ENCODE measurements at places on chromosomes 5 and 9.
A peak's percentile ranks its signal among the peaks of the same experiment; 100 is the strongest.

DNA sequence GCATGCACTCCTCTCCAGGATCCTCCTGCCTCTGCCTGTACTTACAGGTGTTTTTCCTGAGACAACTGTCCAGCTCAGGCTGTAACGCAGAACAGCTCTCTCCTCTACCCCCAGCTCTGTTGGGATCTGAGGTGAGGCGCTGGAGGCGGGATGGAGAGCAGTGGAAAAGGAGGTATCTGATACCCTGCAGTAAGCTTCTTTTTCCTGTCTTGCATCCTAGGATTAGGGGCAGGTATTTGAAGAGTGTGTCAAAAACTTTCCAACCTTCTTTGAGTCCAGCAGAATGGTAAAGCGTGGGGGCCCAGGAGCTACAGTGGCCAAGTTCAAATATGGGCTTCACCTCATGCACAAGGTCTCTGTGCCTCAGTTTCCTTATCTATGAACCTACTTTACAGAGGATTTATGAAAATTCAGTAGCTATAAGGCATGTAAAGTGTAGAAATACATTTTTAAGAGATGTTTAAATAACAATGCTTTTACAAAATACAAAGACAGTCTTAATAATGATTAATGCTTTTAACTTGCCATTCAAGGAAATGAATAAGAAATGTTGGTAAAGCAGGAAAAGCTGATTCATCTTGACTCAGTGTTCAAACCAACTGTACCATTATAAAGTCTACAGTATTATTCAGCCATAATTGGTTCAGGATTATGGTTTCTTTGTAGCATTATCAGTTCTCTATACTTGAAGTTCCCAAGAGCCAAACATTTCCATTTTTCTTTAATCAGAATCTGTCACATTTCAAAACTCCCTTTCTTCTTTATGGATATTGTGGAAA is 26.1 kb downstream of the MAP1B start:
- DNase-seq = peak; percentile 79

- no peak for DNase-seq
These were observed 149.7 kb downstream of the CAAP1 start for GRCh38 chr9:26742828-26743476.

DNA sequence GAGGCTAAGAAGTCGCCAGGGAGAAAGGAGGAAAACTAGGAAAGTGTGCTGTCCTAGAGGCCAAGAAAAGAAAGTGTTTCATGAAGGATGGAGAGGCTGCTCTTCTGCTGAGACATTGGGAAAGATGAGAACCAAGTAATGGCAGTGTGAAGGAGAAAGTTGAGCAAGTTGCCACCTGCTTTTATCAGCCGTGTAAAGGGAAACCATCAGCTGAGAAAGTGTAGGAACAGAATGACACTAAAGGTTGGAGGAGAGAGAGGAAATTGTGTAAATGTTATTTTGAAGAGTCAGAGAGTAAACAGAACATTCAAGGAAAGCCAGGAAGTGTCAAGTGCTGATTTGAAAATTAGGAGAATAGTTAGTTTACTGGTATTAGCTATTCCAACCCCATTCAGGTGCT is 125.0 kb downstream of the CEMIP2 start:
- DNase-seq = no peak

DNA sequence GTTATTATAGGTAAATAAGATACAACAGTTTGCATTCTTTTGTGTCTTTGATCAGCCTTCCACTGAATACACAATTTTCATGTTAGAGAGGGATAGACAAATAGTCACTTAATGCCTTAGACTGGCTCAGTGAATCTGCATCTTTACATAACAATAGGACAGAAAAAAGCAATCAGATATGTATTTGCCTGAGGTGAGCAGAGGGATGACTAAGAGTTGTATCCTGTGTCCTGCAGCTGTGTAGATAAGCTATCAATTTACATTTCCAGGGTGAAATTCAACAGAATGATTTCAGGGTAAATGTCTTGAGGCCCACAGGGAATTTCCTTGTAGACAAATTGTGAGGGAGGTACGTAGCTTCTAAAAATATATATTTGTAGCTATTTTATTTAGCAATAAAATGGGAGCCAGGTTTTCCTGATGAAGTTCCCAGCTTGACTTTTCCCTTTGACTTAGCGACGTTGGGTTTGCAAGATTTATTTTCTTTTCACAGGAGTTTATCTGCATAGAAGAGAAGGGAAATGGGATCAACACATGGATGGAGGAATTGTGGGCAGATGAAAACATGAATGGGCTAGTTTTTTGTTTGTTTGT is 586.1 kb upstream of the CDH6 start:
- no peak for DNase-seq

- no peak for DNase-seq
These were observed 247.5 kb downstream of the CD180 start for GRCh38 chr5:66949066-66949465.

GRCh38 chr9:95793924-95794828 is 81.3 kb upstream of the ERCC6L2 start:
- DNase-seq = peak; percentile 93

GRCh38 chr9:75914883-75915452 is 24.5 kb downstream of the PCSK5 start:
- DNase-seq = no peak

- DNase-seq = no peak
These were observed 11.6 kb downstream of the RPL37 start for GRCh38 chr5:40823459-40823858.

DNA sequence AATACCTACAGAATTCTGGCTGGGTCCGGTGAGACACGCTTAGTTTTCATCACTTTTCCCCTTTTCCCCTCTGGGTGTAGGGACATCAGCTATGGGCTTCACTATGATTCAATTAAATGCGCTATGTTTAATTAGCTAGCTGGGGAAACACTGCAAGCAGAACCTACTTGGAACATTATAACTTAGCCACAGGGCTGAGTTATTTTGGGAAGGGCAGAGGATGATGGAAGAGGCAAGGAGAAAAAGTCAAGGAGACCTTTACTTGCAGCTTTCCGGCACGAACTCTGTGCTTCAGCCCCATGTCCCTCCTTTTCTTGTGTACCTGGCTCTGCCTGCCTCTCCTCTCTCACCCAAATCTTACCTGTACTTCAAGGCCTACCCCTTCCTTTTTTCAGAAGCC is 62.8 kb downstream of the KIF4B start:
- DNase-seq = no peak
